ENCODE measurements at places on chromosomes 1 and 21.

- no peak for DNase-seq
Observed at GRCh38 chr1:235411489-235412486, 44.6 kb downstream of the TBCE start.

- no peak for DNase-seq
Observed at GRCh38 chr1:17308593-17308992, 596 bp downstream of the PADI4 start.

DNA sequence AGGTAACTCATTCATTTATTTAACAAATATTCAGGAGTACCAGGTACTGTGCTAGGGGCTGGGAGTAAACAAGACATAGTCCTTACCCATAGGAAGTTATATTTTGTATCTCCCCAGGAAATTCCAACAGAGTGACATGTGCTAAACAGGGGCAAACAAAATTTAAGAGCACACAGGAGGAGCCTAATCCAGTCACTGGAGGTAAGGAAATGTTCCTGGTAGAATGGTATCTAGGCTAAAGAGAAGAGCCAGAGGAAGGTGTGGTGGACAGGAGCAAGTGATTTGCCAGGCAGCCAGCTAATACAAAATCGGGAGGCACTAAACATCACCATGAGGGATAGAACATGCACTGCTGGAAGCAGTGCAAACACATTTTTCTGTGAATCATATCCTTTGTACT is 10.4 kb downstream of the TEX38 start:
- no peak for DNase-seq

DNA sequence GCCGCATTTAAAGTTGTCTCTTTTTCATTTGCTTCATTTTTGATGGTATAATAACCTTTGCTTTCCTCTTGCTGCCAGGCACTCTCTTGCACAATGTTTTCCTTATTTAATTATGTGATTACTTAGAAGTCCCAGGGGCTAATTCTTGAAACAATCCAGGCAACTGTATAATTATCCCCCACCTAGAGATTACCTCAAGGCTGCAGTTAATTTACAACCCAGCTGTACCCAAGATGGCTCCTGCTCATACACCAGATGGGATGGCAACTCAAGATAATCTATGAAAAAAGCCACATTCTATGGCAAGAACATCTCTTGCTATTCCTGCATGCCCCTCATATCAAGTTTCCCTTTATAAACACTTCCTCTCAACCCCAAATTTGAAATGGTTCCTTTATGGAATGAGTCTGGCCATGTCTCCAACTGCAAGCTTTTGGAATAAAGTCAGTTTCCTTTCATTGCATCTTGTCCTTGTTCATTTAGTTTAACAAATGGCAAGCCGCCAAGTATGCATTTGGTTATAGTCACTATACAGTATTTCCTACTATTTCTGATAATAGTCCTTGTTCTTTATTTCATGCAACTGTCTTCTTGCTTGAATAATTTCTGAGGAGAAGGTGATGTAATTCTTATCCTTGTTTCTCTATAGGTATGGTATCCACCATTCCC is 1042.6 kb downstream of the PLA2G4A start:
- DNase-seq: no peak

- DNase-seq: no peak
Observed at GRCh38 chr1:150954708-150955107, 19.9 kb downstream of the CERS2 start.

DNA sequence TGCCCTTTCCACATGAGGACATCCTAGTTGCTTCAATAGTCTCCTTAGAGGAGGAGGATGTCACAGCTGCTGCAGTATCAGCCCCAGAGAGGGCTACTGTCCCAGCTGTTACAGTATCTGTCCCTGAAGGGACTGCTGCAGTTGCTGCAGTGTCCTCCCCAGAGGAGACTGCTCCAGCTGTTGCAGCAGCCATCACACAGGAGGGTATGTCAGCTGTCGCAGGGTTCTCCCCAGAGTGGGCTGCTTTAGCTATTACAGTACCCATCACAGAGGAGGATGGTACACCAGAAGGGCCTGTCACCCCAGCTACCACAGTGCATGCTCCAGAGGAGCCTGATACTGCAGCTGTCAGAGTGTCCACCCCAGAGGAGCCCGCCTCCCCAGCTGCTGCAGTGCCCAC is 78.5 kb upstream of the BMP8A start:
- no peak for DNase-seq

- no peak for DNase-seq
Observed at GRCh38 chr21:45631540-45631939, 12.0 kb upstream of the PCBP3 start.

DNA sequence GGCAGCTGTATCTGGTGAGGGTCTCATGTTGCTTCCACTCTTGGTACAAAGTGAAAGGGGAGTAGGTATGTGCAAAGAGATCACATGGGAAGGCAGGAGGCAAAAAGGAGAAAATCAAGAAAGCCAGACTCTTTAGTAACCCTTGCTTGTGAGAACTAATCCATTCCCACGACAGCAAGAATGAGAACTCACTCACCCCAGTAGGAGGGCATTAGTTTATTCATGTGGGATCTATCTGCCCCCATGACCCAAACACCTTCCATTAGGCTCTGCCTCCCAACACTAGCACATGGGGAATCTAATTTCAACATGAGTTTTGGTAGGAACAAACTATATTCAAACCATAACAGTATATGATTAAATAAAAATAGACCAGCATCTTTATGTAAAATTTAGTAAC is 57.6 kb downstream of the ZNHIT6 start:
- DNase-seq: no peak

DNA sequence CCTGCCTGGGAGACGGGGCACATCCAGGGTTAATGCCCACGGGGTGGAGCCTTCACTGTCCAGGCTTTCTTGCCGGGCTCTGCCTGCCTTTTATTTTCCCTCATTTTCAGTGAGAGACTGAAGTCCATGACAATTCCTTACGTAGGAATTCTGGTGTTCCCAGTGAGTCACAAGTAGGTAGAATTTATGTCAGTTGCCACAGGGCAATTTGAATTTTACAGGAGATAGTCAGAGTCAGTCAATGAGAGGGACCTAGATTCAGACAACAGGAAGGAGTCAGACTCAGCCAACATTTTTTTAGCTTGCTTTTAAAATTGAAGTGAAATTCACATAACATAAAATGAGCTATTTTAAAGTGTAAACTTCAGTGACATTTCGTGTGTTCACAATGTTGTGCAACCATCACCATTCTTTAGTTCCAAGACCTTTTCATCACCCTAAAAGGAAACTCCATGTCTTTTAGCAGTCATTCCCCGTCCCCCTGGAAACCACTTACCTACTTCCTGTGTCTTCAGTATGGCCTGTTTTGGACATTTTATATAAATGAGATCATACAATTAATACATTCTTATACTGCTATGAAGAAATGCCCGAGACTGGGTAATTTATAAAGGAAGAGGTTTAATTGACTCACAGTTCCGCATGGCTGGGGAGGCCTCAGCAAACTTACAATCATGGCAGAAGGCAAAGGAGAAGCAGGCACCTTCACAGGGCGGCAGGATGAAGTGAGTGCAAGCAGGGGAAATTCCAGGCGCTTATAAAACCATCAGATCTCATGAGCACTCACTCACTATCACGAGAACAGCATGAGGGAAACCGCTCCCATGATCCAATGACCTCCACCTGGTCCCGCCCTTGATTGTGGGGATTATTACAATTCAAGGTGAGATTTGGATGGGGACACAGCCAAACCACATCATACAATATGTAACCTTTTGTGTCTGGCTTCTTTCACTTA is 14.6 kb downstream of the AJAP1 start:
- DNase-seq: no peak

GRCh38 chr1:93723733-93724270 is 42.2 kb upstream of the BCAR3 start:
- no peak for DNase-seq

DNA sequence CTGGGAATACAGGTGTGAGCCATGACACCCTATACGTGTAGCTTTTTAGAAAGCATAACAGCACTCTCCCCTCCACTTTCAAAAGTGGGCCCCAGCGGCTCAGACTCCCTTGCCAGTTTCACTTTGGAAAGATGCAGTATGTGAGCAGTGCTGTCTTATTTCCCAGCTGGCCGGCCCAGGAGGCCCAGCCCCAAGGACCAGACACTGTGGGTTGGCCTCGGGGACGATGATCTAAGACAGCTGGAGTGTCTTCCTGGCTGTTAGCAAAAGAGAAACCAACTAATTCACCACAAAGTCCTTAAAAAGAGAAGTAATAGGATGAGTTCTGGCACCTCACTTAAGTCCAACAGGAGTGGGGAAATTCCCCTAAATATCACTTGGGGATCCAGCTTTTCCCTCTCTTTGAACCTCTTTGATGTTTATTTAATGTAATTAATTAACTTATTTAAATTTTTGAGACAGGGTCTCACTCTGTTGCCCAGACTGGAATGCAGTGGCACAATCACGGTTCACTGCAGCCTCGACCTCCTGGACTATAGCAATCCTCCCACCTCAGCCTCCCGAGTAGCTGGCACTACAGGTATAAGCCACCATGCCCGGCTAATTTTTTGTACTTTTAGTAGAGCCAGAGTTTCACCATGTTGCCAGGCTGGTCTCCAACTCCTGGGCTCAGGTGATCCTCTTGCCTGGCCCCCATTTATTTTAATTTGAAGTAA is 17.6 kb upstream of the CLIC4 start:
- DNase-seq: no peak

DNA sequence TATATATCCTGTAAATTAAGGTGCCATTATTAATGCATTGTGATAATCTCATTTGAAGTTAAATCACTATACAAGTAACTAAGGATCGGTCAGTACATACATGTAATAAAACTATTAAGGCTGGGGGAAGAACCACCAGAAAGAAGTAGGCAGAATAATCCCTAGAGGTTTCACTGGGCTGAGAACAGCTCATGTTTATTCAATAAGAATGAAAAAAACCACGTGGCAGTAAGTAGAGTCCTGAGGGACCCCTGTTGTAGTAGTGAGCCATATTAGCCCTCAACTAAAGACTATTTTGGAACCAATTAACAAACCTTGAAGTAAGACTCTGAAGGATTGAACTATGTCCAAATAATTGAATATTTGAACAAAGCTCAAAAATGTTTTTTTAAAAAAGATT is 46.9 kb upstream of the ADAM30 start:
- DNase-seq: no peak

DNA sequence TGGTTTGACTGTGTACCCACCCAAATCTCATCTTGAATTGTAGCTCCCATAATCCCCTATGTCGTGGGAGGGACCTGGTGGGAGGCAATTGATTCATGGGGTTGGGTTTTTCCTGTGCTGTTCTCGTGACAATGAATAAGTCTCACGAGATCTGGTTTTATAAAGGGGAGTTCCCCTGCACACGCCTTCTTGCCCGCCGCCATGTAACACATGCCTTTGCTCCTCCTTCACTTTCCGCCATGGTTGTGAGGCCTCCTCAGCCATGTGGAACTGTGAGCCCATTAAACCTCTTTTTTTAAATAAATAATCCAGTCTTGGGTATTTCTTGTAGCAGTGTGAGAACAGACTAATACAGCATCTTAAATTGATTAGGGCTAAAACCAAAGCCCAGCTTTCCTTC is 22.6 kb upstream of the RERE start:
- no peak for DNase-seq

DNA sequence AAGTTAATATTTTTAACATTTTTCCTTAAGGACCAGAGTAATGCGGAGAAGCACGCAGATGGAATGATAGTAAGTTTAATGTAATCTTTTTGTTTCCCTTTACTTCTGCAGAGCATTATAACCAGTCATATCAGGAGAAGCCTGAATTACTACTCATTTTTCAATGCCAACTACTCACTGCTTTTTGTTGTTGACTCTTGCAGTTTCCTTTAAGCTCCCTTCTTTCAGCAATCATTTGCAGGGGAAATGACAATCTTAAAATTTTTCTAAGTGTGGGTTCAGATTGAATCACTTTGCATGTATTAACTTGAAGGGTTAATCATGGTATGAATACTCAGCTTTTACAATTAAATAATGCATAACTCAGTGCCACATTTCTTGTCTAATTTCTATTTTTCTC is 122.2 kb downstream of the NRDC start:
- DNase-seq: no peak

DNA sequence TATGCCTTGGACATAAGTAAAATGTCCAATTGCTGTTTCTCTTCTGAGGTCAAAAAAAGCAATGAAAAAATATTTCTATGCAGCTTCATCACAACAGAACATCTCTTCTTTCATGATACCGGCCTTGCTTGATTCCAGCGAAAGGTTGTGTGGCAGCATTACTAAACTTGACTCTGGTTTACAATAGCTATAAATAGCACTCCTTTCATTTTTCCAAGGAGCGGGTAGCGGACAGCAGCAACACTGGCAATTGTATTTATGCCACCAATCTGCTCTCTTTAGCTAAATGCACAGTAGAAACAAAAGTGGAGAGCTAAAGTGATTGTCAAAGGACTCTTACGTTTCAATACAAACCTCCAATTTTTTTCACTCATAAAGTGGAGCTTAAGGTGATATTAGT is 7.5 kb upstream of the DAB1 start:
- DNase-seq: no peak

DNA sequence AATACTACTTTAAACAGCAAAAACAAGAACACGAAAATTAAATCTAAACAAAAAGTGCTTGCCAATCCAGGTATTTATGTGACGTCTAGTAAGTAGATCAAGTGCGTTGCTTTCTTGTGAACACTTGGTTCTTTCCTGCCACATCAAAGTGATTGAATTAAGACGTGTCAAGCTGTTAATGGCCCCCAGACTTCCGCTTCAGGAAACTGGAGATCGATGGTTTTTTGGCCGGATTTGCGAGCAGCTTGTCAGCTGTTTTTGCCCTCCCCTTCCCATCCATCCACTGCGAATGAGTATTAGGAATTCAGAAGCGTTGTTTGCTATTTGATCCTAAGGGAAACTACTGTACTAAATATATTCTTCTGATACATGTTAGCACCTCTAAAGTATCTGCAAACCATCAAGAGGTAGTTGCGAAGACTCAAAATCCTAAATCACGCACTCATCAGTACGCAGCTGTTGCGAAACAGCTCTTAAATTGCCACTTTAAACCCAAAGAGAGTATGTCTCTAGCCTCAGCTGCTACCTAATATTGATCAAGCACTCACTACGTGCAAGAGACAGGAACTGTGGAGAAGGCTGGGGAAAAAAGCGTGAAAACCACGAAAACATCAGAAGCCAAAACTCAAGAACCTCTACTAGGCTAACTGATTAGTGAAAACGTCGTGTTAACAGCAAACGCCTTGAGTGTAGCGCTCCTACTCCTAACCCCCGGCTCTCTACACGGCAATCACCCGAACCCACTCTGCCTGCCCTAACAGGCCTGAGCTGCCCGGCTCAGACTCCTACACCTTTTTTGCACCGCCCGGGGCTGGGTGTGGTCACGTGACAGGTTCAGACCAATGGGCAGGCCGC is 473 bp upstream of the BRDT start:
- DNase-seq: no peak
